ENCODE measurements at places on chromosomes 11 and 22. TPM values are rescaled to one million over a fixed set of nuclear protein-coding genes. Genes with fewer than 3 reads are reported as not detected.
A peak's percentile ranks its signal among the peaks of the same experiment; 100 is the strongest.

- H3K4me3 ChIP-seq, result no peak overlapping the region
- no peak overlapping the region for H3K27ac ChIP-seq
- peaks cover 24% of the 10 kb centered on the region for H3K4me1 ChIP-seq
- H3K27me3 ChIP-seq, result no peaks in the 10 kb centered on the region
- H3K36me3 ChIP-seq, result no peaks in the 10 kb centered on the region
- no peak for DNase-seq
Measured at GRCh38 chr11:76747915-76748860, 35.0 kb upstream of the TSKU start.

GRCh38 chr11:113168354-113169342 is 145.7 kb upstream of the TTC12 start:
- H3K27ac ChIP-seq, result no peak overlapping the region
- H3K4me1 ChIP-seq, result peaks cover 7% of the 10 kb centered on the region
- no peaks in the 10 kb centered on the region for H3K36me3 ChIP-seq
- H3K4me3 ChIP-seq, result no peak overlapping the region

- H3K27ac ChIP-seq, result no peak overlapping the region
- H3K4me3 ChIP-seq, result no peak overlapping the region
- no peaks in the 10 kb centered on the region for H3K4me1 ChIP-seq
- H3K36me3 ChIP-seq, result no peaks in the 10 kb centered on the region
Measured at GRCh38 chr11:129639300-129639699, 176.3 kb upstream of the TMEM45B start.

GRCh38 chr11:69475866-69476471 is 5.5 kb upstream of the LINC01488 start:
- peak; percentile 45 for DNase-seq
- H3K4me1 ChIP-seq, result no peaks in the 10 kb centered on the region
- no peak overlapping the region for H3K4me3 ChIP-seq
- no peaks in the 10 kb centered on the region for H3K36me3 ChIP-seq

GRCh38 chr11:65085446-65085845 is 1.4 kb downstream of the ZFPL1 start:
- H3K27me3 ChIP-seq, result no peaks in the 10 kb centered on the region
- peaks cover 4% of the 10 kb centered on the region for H3K36me3 ChIP-seq
- no peak for DNase-seq
- peaks cover 8% of the 10 kb centered on the region for H3K4me1 ChIP-seq

- H3K4me1 ChIP-seq, result peaks cover 10% of the 10 kb centered on the region
- H3K27ac ChIP-seq, result peak overlapping the region; percentile 79
- no peak overlapping the region for H3K4me3 ChIP-seq
- H3K27me3 ChIP-seq, result no peaks in the 10 kb centered on the region
Measured at GRCh38 chr11:73241300-73241699, 23.2 kb downstream of the P2RY2 start.

DNA sequence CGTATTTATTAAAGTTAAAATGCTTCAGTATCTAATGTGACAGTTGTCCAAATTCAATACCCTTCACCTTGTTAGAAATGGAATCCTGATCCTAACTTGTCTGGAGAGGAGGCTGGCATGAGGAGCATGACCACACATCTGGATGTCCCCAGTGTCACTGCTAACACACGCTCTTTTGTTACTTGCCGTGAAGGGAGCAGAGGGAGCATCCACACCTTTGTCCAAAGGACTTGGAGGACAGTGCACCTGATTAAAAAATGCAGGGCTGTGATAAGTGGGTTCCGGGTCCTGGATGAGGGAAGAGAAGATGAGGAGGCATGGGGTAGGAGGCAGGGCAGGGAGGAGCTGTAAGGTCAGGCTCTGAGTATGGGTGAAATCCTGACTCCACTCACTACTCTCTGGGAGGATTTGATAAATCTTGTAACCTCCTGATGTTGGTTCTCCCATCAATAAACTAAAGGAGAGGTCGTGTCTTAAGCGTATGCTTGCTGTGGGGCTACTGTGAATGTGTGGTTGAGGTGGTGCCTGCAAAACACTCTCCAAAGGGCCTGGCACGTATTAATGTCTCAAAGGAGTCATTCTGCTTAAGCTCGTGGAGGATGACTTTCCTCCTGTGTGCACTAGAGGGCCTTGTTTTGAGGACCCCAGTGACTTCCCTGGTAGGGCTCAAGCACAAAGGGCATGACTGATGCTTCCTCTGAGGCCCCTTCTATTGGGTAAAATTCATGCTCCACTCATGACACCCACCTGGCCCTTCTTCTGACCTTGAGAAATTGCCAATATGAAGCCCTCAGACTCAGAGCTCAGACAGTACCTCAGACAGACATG is 16.8 kb upstream of the IGLL5 start:
- no peaks in the 10 kb centered on the region for H3K36me3 ChIP-seq
- H3K4me3 ChIP-seq, result no peak overlapping the region
- H3K27me3 ChIP-seq, result no peaks in the 10 kb centered on the region
- DNase-seq, result no peak
- no peaks in the 10 kb centered on the region for H3K4me1 ChIP-seq
- no peak overlapping the region for H3K27ac ChIP-seq

DNA sequence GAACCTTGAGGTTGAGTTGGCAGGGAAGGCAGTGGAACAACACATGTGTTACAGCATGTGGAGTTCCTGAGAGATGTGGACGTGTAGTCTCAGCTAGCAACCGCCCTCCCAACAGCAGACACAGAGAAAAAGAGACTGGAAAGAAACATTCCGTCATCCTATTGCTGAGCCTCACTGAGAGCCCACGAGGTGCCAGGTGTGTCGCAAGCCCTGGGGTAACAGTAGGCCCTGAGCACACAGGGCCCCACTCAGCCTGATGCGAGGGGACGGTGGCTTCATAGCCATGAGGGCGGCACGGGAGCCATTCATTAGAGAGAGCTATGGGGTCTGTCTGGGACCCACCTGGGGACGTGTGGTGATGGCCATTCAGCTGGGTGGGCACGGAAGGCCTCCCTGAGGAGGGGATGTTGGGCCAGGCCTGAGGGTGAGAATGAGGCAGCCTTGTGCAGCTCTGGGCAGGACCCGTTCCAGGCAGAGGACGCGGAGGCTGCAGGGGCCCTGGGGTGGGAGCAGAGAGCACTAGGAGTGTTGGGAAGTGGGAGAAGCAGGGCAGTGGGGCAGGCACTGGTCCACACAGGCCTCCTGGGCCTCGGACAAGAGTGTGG is 26.2 kb downstream of the MPPED1 start:
- no peaks in the 10 kb centered on the region for H3K36me3 ChIP-seq
- DNase-seq, result no peak
- no peak overlapping the region for H3K27ac ChIP-seq

DNA sequence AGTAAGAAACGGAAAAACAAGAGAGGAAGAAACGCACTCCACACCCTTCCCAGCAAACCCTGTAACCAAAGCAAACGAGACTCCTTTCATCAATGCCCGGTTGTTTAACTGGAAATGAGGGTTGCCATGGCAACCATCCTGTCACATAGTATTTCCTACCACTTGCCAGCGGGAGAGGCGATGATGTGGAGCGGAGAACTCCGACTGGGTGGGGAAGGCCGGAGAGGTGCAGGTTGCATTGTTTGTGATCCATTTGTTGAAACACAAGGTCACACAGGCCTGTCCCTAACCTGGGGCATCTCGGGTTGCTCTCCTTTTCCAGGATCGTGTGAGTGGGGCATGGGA is 609.9 kb downstream of the BUD13 start:
- H3K27ac ChIP-seq, result no peak overlapping the region
- peak; percentile 68 for DNase-seq
- no peaks in the 10 kb centered on the region for H3K4me1 ChIP-seq
- H3K36me3 ChIP-seq, result no peaks in the 10 kb centered on the region
- no peaks in the 10 kb centered on the region for H3K27me3 ChIP-seq

DNA sequence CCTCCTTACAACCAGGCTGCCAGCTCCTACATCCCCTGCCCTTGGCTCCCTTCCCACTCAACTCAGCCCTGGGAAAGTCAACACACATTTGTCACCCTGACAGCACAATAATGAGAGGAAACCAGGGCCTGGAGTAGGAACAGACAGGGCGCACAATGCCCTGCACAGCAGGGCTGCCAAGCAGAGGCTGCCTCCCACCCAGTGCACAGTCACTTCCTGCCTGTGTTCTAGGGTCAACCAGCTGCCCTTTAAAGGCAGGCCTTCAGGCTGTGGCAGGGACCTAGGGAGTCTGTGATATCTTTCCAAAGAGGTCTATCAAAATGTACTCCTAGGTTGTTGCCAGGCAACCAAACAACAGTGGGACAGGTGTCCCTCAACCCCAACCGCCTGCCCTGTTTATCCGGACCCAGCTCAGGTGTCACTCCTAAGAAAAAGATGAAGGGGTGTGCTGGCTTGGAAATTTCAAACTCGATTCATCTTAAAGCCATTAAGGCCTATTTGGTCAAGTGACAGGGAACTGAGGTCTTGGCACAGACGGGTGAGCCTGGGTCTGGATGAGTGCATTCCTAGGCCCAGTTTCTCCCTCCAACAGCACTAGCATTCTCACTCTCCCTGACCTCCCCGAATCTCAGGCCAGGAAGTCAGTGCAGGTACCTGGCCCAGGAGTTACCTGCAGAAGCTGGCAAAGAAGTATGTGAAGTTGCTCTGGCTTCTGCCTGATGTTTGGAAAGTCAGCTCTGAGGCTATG is 110.3 kb upstream of the PITPNB start:
- no peaks in the 10 kb centered on the region for H3K27me3 ChIP-seq
- peaks cover 8% of the 10 kb centered on the region for H3K4me1 ChIP-seq
- H3K4me3 ChIP-seq, result no peak overlapping the region
- peak; percentile 67 for DNase-seq
- H3K27ac ChIP-seq, result peak overlapping the region; percentile 62
- H3K36me3 ChIP-seq, result no peaks in the 10 kb centered on the region

DNA sequence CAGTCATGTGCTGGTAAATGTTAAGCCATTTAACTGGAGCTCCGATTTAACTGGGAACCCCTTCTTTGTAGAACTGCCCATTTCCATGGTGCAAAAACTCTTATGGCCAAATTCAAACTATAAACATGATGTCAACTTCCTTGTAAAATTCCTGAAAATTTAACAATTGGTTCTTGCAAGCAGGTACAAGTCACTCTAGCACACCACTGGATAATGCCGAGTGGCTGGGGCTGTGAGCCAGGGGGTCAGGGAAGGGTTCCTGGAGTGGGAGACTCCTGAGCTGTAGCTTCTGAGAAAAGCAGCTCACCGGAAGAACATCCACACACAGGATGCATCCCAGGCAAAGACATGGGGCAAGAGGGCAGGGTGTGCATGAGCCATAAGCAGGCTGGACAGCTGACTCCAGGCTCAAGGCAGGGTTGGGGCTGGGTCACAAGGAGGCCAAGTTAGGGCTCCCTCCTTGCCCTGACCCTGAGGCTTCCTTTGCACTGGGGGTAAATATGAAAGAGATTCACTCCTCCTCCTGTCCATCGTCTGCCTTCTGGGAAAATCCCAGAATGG is 18.2 kb downstream of the P2RY2 start:
- no peak overlapping the region for H3K27ac ChIP-seq
- H3K4me3 ChIP-seq, result no peak overlapping the region
- no peaks in the 10 kb centered on the region for H3K27me3 ChIP-seq
- no peaks in the 10 kb centered on the region for H3K36me3 ChIP-seq
- no peak for DNase-seq

DNA sequence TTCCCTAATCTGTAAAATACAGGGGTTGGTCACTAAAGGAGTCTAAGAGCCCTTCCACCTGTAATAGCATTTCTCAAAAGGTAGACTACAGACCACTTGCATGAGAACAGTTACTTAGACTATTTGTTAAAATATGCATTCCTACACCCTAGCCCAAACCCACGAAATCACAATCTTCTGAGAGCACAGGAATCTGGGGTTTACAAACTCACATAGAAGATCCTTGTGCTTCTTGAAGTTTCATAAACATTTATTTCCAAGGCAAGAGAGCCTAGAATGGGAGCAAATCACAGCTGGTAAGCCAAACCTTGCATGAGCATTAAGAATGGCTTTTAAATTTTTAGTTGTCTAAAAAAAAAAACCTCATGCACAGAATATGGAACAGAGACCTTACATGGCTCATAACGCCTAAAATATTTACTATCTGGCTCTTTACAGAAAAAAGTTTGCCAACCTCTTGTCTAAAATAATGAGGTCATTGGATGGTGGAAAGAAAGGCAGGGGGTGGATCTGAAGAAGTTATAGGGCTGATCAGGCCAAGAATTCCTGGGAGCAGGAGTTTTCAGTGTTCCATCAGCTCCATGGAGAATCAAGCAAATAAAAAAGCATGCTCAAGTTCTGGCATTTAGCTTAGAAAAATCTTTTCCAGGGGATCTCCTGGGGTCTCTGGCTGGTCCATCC is 133.4 kb downstream of the CCDC34 start:
- no peaks in the 10 kb centered on the region for H3K36me3 ChIP-seq
- no peak overlapping the region for H3K27ac ChIP-seq
- no peaks in the 10 kb centered on the region for H3K27me3 ChIP-seq
- DNase-seq, result no peak

DNA sequence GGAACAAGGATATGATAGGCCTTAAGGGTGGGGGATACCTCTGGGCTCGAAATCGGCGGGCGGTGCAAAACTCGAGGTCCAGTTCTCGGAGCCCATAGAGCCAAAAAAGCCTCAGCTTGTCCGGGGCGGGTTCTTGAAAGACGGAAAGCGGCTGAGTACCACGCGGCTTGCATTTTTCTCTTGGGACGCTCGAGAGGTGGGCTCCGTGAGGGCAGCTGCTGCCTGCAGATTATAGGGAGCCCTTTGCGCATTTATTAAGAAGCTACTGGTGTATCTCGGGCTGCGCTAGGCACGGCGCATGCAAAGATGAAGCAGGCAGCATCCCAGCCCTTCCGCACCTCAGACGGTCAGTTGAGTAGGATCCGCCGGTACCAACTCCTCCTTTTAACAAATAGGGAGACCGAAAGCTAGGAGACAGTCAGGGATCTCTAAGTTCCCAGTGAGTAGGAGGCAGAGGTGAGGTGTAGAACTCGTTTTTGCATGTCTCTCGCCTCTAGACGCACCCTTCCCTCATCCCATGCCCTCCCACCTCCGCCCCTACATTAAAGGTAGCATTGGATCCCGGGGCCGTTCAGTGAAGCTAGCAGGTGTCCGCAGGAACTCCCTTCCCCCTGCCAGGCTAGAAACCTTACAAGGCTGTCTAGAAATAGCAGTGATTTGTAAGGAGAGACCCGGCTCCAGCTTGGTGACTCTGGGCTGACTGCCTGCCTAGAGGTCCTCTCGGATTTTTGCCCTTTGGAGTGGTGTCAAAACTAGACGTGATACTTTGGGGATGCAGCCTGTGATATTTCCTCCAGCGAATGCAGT is 768 bp downstream of the LDHA start:
- peak overlapping the region; percentile 98 for H3K27ac ChIP-seq
- H3K36me3 ChIP-seq, result peaks cover 25% of the 10 kb centered on the region
- peak; percentile 31 for DNase-seq
- peak overlapping the region; percentile 92 for H3K4me3 ChIP-seq

LMF2 gene
- 84.6 TPM for total RNA-seq

PRCP gene
- 126 TPM for total RNA-seq

GDPD4 gene
- total RNA-seq, result not detected

Data from lung (tissue), 17 donors.